NCI-H2081 treated with DMSO at 0.1 percent for 48 hours (cell line): ENCODE measurements at places on chromosomes 6 and 20.

GRCh38 chr6:43308101-43308989, at the start of gene CRIP3:
CRIP3 (minus strand) TSS chr6:43308826; CDS start chr6:43308792, 34 bp downstream.
- DNase-seq = no peak

GRCh38 chr6:12351672-12352071, 61.5 kb downstream of the EDN1 start:
- no peak for DNase-seq

DNA sequence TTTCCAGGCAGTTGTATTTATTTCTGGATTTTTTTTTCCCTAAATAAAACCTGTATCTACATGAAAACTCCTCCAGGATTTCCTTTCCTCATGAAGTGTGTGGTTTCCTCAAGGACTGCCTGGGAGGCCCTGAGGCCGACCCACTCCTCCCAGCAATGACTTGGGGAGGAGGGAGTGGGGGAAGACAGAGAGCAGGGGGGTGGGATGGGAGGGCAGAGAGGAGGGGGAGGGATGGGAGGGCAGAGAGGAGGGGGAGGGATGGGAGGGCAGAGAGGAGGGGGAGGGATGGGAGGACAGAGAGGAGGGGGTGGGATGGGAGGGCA, 161.8 kb upstream of the AGPAT4 start:
- DNase-seq = no peak

GRCh38 chr6:141103246-141103645, 1029.5 kb upstream of the GJE1 start:
- no peak for DNase-seq

GRCh38 chr20:25145131-25145530, 50.4 kb upstream of the ENTPD6 start:
- no peak for DNase-seq

GRCh38 chr6:83354747-83355146, 76.1 kb downstream of the ME1 start:
- DNase-seq = no peak

- DNase-seq = no peak
These were observed 36.6 kb downstream of the GMPR start for GRCh38 chr6:16274885-16275589.

DNA sequence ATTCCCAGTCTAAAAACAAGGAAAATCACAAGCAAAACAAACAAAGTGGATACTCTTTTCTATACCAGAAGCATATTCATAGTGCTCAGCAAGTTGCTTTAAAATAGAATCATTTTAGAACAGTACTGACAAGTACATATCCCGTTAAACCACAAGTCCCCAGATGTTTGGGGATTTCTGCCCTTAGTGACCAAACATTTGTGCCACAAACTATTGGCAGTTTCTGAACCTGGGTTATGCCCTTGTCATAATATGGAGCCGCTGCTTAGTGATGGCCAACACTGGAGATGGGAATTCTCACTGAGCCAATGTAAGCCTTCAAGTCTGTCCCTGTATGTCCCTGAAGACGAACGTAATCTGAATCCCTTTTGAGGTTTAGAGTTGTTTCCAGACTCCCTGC, 436.7 kb upstream of the JAG1 start:
- no peak for DNase-seq

GRCh38 chr6:113731541-113731940, 125.6 kb upstream of the MARCKS start:
- DNase-seq = no peak

GRCh38 chr6:84853901-84854300, 89.5 kb upstream of the TBX18 start:
- no peak for DNase-seq

- DNase-seq = no peak
These were observed 12.6 kb upstream of the ADA start for GRCh38 chr20:44664131-44664530.

GRCh38 chr6:29424168-29424567, 9.4 kb downstream of the OR12D1 start:
- no peak for DNase-seq

DNA sequence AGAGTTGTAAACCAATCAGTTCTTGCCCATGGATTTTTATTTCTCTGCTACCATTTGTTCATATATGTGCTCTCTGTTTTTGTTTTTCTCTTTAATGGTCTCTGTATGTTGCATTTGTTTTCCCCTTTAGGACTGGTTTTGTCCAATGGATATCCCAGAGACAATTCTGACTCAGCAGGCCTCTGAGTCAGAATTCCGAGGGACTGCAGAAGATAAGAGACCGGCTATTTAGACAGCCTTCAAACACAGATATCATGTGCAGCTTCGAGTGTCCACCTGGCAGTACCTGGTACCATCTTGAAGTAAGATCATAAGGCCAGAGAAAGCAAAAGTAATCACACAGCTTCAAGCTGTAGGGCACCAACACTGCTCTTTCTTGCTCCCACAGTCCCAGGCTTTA, 125.5 kb downstream of the ELOVL4 start:
- no peak for DNase-seq

- DNase-seq = no peak
These were observed 8.6 kb upstream of the JPH2 start for GRCh38 chr20:44195605-44196004.

GRCh38 chr6:71621918-71622519, 264.3 kb upstream of the RIMS1 start:
- DNase-seq = no peak

DNA sequence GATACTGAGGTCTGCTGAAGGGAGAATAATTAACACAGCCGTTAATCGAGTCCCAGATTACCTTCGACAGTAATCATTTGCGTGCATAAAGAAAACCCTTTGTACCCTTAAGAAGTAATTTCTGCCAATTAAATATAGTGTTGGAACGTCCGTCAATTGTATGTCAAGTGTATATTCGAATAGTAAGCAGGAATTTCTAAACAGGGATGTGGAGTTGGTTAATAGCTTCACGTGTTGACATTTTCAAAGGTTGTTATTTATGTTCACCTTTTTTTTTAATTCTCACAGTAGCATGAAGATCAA, 798 bp upstream of the SNAP91 start:
- no peak for DNase-seq

- peak; percentile 9 for DNase-seq
These were observed 394 bp downstream of the MYB start for GRCh38 chr6:135181333-135182070.

DNA sequence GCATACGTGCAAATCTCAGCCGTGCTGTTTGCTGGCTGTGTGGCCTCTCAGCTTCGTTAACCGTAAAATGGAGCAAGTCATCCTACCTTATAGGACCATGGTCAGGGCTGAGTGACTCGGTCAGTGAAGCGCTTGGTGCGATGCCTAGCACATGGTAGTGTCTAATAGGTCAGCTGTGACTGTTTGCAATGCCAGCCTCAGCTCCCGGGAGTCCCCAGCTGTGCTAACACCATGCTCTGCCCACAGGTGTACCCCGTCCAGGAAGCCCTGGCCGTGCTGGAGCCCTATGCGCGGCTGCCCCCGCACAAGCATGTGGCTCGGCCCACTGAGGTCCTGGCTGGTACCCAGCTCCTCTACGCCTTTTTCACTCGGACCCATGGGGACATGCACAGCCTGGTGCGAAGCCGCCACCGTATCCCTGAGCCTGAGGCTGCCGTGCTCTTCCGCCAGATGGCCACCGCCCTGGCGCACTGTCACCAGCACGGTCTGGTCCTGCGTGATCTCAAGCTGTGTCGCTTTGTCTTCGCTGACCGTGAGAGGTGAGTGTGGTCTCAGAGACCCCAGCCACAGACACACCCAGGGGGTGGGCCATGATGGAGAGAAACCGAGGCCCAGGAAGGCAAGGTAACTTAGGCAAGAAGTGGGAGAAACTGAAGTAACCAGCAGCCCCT, 10.6 kb downstream of the TRIB3 start:
- DNase-seq = no peak

- no peak for DNase-seq
These were observed 58.2 kb downstream of the TNFAIP3 start for GRCh38 chr6:137925141-137925698.

DNA sequence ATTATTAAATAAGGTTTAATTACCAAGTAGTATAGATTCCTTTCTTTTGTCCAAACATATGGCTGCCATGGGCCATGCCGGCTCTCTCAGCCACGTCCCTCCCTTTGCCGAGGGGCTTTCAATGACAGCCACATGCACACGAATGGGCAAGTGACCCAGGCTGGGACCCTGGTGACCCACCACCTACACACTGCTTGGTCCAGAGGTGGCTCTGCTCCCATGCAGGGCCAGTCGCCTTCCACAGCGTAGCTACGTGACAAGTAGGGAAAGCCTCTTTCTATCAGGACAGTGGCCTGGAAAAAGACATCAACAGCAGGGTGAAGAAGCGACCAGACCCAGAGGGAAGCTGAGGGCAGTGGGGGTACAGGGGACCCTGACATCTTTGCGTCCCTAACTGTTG, 152.8 kb upstream of the CST7 start:
- no peak for DNase-seq

DNA sequence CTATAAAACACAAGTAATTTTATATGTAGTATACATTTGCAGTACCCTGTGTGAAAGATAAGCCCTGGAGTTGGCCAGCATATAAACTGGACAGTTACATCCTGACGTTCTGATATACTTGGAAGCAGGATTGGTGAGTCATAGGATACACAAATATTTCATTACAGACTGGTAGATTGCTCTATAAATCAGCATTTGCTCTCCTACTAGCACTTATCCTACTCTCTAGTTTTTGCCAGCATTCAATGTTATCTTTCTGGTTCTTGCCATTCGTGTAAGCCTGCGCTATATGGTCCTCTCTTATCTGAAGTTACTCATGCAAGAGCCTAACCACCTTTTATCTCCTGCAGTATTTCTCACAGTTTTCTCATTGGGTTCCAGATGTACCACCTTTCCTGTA, 680.2 kb upstream of the MMS22L start:
- DNase-seq = no peak

DNA sequence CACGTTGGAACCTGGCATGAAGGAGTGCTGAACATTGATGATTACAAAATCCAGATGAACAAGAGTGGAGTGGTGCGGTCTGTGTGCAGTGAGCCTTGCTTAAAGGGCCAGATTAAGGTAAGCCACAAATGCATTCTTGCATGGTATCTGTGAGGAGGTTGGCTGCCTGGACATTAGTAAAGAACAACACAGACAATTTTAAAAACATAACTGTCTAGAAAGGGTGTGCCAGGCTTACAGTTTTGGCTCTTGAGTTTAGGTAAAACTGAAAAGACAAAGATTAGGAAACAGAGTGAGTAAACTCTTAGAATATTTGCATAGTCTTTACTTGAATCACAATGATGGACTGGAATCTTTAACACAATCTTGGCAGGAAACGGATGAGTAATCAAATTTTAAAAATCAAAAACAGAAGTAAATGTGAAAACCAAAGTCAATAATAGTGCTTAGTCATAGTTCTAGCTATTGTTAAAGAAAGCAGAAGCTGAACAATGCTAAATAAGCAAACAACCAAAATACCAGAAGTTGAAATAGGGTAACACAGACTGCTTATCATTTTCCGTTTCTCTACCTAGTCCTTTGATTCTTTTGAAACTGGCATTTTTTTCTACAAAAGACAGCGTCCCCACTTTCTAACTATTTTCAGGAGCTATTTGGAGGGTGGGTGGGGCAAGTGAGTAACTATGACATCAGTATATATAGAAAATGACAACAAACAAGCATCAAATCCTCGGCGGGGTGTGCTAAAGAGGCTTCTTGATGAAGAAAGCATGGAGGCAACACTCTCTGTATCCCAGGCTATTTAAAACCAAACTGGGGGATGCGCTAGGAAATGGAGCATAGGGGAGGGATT, 185.8 kb upstream of the RAB32 start:
- no peak for DNase-seq

- DNase-seq = no peak
These were observed 19.4 kb upstream of the MUC21 start for GRCh38 chr6:30964075-30964474.

- DNase-seq = no peak
These were observed 131.7 kb upstream of the MLIP start for GRCh38 chr6:53979468-53980067.

DNA sequence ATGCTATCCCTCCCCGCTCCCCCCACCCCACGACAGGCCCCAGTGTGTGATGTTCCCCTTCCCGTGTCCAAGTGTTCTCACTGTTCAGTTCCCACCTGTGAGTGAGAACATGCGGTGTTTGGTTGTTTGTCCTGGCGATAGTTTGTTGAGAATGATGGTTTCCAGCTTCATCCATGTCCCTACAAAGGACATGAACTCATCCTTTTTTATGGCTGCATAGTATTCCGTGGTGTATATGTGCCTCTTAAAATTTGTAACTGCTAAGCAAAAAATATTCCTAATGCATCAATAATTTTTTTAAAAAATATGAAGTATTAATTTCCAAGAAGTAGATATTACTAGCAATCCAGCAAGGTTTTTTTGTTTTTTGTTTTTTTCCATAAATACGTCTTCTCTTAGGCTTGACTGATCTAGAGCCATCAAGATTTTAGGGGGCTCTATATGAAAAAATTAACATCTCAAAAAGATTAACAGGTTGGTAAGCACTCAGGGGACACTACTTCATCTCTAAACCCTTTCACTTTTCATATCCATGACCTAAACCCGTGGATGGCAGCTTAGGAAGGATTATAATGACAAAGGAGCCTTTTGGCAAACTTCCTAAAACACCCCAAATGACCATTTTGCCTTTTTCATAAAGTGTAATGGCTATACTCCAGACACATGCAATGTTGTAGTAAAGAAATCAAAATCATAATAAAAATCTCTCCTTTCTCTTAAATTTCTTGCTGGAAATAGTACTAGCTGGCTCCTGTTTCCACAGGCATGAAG, 14.2 kb downstream of the MAP7 start:
- no peak for DNase-seq

GRCh38 chr20:59787538-59787890, 145.9 kb downstream of the SYCP2 start:
- no peak for DNase-seq

DNA sequence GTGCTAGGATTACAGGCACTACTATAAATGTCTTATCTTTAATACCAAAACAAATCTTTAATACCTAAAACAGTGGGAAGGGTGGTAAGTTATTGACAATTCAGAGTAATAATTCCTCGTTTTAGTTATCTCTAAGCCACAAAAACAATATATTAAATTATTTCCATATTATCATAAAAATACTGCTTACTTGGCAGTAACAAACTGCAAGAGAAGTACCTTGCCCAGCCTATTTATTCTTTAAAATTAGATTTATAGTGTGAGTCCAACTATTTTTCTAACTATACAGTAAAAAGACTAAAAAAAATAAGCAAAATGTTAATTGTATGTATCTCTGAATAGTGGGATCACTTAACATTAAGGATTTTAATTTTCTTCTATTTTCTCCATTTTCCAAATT, 123.2 kb downstream of the HACE1 start:
- DNase-seq = no peak

GRCh38 chr6:36929607-36930006, 24.9 kb upstream of the PI16 start:
- no peak for DNase-seq

DNA sequence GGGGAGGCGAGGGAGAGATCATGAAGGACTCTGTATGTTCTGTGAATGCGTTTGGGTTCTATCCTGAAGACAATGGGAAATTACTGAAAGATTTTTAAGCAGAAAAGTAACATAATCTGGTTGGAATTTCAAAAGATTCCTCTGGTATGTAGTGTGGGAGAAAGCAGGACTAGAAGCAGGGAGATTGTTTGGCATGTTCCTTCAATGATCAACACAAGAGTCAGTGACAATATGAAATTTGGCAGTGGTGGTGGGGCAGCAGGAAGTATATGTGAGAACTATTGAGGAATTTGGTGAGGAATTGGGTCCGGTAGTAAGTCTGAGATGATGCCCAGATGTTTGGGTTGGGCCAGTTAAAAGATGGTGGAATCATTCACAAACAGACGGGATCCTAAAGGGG, 348.7 kb downstream of the CD83 start:
- no peak for DNase-seq

- no peak for DNase-seq
These were observed 16.8 kb upstream of the BNIP5 start for GRCh38 chr6:36353411-36353915.

GRCh38 chr6:57313711-57314471, 3.5 kb upstream of the PRIM2 start:
- no peak for DNase-seq
